ENCODE measurements at places on chromosomes 11 and 22.

- no peak for DNase-seq
Observed at GRCh38 chr11:50073113-50074105, 40.7 kb downstream of the OR4C45 start.

GRCh38 chr11:72955466-72955865 lies 141.3 kb downstream of the ATG16L2 start:
- DNase-seq, result no peak

DNA sequence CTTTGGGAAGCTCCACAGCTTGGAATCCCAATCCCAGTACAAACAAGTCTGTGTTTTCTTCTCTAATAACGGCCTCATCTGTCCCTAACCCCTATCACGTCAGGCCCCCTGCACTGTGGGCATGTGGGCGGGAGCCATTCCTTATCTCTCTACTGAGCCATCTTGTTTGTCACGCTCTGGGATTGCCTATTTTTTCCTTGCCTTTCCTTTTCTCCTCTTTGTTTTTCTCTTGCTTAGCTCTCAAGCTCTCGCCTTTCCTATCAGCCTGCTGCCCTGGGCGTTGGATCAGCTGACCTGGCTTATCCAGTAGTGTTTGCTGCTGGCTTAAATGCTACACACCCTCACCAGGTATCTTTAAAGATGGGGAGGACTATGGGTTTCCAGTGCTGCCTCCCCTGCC lies 35.8 kb downstream of the ARHGAP1 start:
- DNase-seq, result no peak

DNA sequence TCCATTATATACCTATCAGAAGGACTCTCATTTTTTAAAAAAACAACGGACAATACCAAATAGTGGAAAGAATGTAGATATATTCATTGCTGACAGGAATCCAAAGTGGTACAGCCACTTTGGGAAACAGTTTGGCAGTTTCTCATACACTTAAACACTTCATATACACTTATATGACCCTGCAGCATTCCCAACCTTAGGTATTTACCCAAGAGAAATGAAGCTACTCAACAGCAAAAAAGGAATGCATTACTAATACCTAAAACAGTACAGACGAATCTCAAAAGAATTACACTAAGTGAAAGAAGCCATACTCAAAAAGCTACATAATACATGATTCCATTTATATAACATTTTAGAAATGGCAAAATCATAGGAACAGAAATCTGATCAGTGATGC lies 51.5 kb downstream of the RBFOX2 start:
- DNase-seq, result no peak

DNA sequence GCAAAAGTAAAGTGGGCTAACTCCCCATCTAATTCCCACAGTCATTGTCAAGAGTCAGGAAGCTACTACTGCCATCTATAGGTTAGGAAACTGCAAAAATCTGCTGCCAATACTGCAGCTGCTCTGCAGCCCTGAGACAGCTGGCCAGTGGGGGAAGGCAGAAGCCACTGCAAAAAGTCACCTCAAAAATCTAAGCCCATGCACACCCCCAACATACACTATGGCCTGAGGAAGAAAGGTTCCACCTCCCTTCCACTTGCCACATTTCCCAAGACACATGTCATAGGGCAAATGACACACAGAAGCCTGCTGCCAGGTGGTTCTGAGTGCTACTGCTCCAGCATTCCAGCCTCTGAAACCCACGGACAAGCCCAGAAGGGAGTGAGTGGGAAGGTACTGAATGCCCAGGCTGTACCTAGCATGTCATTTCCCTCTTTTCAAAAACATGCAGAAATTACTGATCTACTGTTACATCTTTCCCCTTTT lies 36.9 kb downstream of the DGCR2 start:
- DNase-seq, result no peak

DNA sequence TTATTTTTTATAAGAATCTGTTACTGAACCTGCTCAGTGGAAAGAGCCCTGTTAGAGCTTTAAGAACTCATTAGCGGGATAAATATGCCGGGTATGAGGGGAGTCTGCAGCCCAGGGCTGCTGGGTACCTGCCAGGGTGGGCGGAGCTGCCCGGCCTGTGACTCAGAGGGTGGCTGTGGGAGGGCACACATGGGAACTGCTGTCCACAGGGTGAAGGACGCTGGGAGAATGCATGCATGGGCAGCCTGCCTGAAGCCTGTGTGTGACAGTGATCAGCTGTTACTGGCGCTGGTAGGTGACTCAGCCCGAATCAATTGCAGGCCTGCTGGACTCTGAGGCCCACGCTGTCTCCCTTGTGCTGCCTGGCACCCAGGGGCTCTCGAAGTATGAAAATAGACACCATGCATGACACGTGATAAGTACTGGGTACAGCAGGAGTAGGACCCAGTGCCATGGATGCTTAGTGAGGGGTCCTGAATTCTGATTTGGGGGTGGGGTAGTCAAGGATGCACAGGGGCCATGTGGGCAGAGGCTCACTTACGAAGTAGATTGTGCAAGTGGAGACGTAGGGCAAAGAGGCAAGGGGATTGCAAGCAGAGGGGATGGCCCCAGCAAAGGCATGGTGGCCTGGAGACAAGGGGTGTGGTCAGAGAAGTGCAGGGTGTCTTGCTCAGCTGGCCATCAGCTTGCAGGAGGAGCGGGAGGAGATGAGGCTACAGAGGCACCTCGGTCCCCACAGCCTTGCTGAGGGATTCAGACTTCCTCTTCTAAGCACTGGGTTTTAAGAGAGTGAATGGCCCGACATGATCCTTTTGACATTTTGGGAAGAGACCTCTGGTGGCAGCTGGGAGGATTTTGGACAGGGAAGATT lies 36.5 kb downstream of the GRIK4 start:
- no peak for DNase-seq

DNA sequence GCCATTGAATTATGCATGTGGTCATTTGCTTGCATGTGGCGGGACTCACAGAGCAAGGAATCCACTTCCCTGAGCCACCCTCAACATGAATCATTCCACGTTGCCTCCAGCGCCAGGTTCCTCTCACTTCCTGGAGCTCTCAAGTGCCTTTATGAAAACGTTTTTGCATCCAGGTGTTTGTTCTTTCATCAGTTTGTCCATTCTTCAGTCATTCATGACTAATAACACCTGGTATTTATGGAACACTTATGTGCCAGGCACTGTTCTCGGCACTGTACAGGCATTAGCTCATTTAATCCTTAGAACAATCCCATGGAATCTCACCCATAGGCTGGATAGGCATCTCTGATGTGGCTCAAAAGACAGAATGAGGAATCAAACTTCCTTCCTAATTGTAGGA lies 256.1 kb upstream of the SYN3 start:
- no peak for DNase-seq
